ENCODE measurements at places on chromosomes 7 and 10. TPM values are rescaled to one million over a fixed set of nuclear protein-coding genes. Genes with fewer than 3 reads are reported as not detected.

Gene DOCK1
- not detected for polyA plus RNA-seq

Gene KNDC1
- polyA plus RNA-seq = not detected

Gene UCN3
- not detected for polyA plus RNA-seq

Gene PNLIP
- polyA plus RNA-seq = not detected

Gene GPR37
- polyA plus RNA-seq = not detected

Gene MSRB2
- polyA plus RNA-seq = 9.9 TPM

Gene UTF1
- polyA plus RNA-seq = not detected

Gene VAX1
- polyA plus RNA-seq = not detected

Gene C10orf105
- 0.05 TPM for polyA plus RNA-seq

Gene AS3MT
- not detected for polyA plus RNA-seq

Gene CELF2
- polyA plus RNA-seq = 140 TPM

Gene NEUROG3
- polyA plus RNA-seq = not detected

Gene PRF1
- 187 TPM for polyA plus RNA-seq

Gene DDC
- not detected for polyA plus RNA-seq

Gene PPP1R9A
- not detected for polyA plus RNA-seq

Gene FAM25C
- polyA plus RNA-seq = not detected

Gene MEPCE
- 14.5 TPM for polyA plus RNA-seq

Gene LLCFC1
- polyA plus RNA-seq = not detected

Gene GNGT1
- polyA plus RNA-seq = not detected

Gene ANKRD61
- polyA plus RNA-seq = 0.32 TPM

Gene MSMB
- not detected for polyA plus RNA-seq

Gene FKBP6
- polyA plus RNA-seq = not detected
